Stimulated activated CD4-positive, alpha-beta T cell treated with anti-CD3 and anti-CD28 coated beads, Interleukin-2, amount 100 ng/mL, for 48 hours (primary cell): ENCODE measurements at places on chromosomes 11 and 22.

GRCh38 chr11:110196241-110196754 is 100.1 kb downstream of the RDX start:
- DNase-seq: no peak

DNA sequence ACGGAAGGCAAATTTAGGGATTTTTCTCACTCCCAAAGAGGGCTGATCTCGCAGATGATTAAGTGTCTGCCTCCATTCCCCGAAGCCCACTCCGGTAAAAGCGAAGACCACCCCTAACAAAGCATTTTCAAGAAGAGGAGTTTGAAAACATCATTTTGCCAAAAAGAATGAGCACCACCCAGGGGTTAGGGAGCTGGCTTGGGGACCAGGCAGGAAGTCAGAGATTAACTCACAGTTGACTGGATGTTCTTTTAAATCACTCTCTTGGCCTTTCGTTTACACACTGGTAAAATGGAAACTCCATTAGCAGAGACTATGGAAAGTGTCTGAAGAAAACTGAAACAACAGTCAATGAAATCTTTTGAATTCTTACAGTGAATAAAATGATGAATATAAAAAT is 7.9 kb upstream of the TRIM44 start:
- no peak for DNase-seq

- DNase-seq: no peak
These were observed 565.1 kb upstream of the CCDC179 start for GRCh38 chr11:23425381-23425780.

DNA sequence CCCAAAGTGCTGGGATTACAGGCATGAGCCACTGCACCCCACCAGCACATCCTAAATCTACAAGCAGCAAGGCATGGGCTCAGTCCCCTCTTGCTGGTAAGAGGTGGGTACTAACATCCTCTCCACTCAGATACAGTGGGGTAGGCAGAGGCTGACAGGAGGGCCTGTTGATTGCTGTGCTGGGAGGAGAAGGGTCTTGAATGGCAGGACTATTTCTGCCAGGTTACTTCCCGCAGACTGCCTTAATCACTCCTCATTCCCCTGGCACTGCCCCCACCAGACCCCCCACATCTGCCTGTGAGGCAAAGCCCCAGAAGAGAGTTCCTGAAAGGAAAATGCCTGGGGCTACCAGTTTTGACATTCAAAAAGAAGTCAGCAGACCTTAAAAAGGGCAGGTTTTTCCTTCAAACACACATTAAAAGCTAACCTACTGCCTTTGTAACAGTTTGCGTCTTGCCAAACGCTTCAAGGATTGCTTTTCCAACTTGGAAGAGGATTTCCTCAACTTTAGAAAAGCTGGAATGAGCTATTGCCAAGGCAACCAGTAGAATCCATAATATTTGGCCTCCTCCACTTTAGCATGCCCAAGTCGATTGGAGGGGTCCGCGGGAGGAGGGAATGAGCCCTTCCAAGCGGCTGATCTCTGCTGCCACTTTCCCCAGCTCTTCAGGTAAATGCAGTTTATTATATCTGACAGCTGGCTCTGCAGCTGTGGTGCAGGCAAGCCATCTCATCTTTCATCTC is 62.0 kb downstream of the FDX1 start:
- no peak for DNase-seq
